Osteocyte (in vitro differentiated cells): ENCODE measurements at places on chromosomes 12 and 14.

- H3K4me1 ChIP-seq, result peaks cover 29% of the 10 kb centered on the region
- no peaks in the 10 kb centered on the region for H3K27me3 ChIP-seq
- no peak for DNase-seq
- H3K4me3 ChIP-seq, result no peak overlapping the region
- peak overlapping the region; percentile 82 for H3K27ac ChIP-seq
Measured at GRCh38 chr14:22225516-22226140, 363.4 kb downstream of the DAD1 start.

- no peak for DNase-seq
- H3K36me3 ChIP-seq, result peaks cover 14% of the 10 kb centered on the region
- H3K27ac ChIP-seq, result peak overlapping the region; percentile 100
- H3K27me3 ChIP-seq, result no peaks in the 10 kb centered on the region
- H3K4me3 ChIP-seq, result peak overlapping the region; percentile 94
Measured at GRCh38 chr12:103957865-103958388, 7.7 kb upstream of the TDG start.

DNA sequence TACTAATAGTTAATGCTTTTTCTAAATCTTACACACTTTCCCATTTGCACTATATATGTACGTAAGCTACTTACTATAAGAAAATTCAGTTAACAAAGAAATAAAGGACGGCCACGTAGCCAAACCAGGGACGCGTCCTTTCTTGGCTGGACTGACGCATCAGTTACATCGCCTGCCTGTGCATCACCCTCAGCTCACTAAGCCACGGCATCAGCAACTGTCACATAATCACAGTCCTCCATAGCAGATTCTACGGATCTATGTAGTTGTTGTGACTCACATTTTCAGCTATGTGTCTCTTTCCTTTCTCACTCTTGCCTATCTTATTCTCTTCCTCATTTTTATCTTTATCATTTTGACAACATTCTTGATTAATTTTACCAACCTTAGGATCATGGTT is 38.1 kb upstream of the C12orf50 start:
- peaks cover 39% of the 10 kb centered on the region for H3K36me3 ChIP-seq
- peaks cover 23% of the 10 kb centered on the region for H3K4me1 ChIP-seq
- H3K4me3 ChIP-seq, result no peak overlapping the region
- H3K27me3 ChIP-seq, result no peaks in the 10 kb centered on the region
- no peak overlapping the region for H3K27ac ChIP-seq
- no peak for DNase-seq

DNA sequence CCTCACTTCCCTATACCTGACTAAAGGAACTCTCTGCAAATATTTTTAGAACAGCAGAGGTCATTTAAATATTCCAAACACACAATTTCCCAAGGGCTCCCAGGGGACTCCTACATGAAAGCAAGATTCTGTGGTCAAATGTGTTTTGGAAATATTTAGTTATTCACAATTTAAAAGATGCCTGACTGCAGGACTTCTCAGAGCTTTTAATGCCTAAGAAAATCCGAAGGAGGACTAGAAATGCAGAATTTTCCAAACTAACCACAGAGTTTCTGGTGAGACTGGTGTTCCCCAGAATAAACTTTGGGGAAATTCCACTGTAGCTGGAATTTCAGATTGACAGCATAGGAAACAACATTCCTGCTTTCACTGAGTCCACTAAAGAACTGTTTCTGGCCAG is 84.8 kb upstream of the MAP1LC3B2 start:
- DNase-seq, result no peak
- H3K27me3 ChIP-seq, result no peaks in the 10 kb centered on the region
- no peak overlapping the region for H3K27ac ChIP-seq
- no peak overlapping the region for H3K4me3 ChIP-seq
- peaks cover 13% of the 10 kb centered on the region for H3K4me1 ChIP-seq

DNA sequence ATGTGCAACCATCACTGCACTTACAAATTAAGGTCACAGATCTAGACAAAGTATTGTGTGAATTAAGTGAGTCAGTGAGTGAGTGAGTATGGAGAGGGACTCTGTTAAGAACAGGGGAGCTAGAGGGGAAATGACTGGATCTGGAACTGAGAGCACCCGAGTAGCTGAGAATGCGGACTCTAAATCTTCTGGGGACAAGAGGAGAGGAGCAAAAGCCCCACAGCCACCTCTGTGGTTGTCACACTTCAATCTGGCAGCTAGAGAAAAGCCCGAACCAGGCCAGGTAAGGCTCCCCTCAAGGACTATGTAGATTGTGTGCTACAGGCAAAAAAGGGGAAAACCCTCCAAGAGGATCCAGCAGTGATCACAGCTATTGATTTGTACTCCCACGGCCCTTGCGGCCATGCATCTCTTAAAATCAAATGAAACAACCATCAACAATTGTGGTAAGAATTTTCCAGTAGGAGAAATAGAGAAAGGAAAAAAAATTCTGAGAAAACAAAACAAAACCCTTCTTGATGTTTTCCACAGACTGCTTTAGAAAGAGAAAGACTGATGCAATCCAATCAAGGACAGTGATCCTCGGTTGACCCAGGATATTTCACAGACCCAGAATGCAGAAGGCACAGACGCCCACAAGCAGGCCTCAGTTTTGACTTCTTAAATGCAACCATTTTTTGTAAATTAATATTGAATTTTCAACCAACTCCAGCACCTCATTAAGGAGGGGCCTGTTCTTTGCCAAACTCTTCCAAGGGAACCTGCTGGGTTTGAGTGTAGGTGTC is 109.6 kb downstream of the SLC38A6 start:
- peak overlapping the region; percentile 11 for H3K4me3 ChIP-seq
- no peaks in the 10 kb centered on the region for H3K27me3 ChIP-seq
- peak overlapping the region; percentile 77 for H3K27ac ChIP-seq
- DNase-seq, result no peak

DNA sequence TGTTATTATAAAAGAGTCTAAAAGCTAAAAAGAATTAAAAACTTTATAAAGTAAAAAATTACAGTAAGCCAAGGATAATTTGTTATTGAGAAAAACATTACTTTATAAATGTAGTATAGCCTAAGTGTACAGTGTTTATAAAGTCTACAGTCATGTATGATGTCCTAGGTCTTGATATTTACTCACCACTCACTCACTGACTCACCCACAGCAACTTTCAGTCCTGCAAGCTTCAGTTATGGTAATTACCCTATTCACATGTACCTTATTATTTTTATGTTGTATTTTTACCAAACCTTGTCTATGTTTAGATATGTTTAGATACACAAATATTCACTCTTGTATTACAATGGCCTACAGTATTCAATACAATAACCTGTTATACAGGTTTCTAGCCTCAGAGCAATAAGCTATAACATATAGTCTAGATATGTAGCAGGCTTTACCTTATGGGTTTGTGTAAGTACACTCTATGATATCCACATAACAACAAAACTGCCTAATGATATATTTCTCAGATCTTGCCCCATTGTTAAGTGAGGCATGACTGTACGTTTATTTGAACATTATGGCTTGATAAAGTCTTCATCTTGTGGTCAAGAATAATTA is 113.7 kb upstream of the KITLG start:
- H3K36me3 ChIP-seq, result no peaks in the 10 kb centered on the region
- no peak overlapping the region for H3K4me3 ChIP-seq

- peaks cover 8% of the 10 kb centered on the region for H3K4me1 ChIP-seq
- no peak overlapping the region for H3K4me3 ChIP-seq
- no peaks in the 10 kb centered on the region for H3K36me3 ChIP-seq
- no peak overlapping the region for H3K27ac ChIP-seq
Measured at GRCh38 chr14:95389471-95390011, 69.8 kb upstream of the CLMN start.

- H3K4me1 ChIP-seq, result no peaks in the 10 kb centered on the region
- H3K27me3 ChIP-seq, result peaks cover 11% of the 10 kb centered on the region
- H3K27ac ChIP-seq, result no peak overlapping the region
- H3K4me3 ChIP-seq, result no peak overlapping the region
- DNase-seq, result no peak
Measured at GRCh38 chr14:96413526-96413925, 21.6 kb downstream of the AK7 start.

DNA sequence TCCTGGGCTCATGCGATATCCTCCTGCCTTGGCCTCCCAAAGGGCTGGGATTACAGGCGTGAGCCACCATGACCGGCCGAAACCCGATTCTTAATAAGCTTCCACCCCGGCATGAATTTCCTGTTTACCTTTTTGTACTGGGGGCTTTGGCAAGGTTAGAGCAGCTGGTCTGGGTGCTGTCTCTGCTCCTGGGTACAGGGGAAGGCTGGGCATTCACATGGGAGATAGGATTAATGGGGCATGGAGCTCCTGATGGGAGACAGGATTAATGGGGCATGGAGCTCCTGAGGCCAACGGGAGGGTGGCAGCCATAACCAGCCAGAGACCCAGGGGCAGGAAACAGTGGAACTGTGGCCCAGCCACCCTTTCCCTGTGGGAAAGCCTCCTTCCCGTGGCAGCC is 69.5 kb upstream of the DICER1 start:
- H3K4me1 ChIP-seq, result peaks cover 65% of the 10 kb centered on the region
- DNase-seq, result no peak
- no peaks in the 10 kb centered on the region for H3K27me3 ChIP-seq
- H3K36me3 ChIP-seq, result no peaks in the 10 kb centered on the region

- H3K4me3 ChIP-seq, result peak overlapping the region; percentile 90
- H3K4me1 ChIP-seq, result peaks cover 30% of the 10 kb centered on the region
- peaks cover 4% of the 10 kb centered on the region for H3K27me3 ChIP-seq
Measured at GRCh38 chr12:57940052-57940914, 1.1 kb upstream of the ATP23 start.

DNA sequence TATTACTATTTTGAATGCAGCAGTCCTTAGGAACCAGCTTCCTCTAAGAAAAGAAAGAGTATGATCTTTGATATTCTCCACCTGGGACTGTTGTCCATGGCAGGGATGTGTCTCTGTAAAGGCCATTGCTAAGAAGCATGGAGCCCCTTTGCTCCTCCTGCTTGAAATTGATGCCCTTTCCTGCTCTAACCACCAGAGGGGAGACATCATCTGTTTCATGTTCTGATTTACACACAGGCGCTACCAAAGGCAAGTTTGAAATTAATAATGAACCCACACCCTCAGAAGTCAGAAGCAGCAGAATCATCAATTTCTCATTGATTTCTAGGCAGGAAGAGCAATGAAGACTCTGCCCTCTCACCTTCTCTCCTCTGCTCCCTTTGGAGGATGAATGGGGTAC is 253.8 kb downstream of the RMST start:
- no peaks in the 10 kb centered on the region for H3K27me3 ChIP-seq
- H3K4me3 ChIP-seq, result no peak overlapping the region
- no peaks in the 10 kb centered on the region for H3K4me1 ChIP-seq
- no peaks in the 10 kb centered on the region for H3K36me3 ChIP-seq
